Fibroblast of lung (primary cell): ENCODE measurements at places on chromosomes 5 and 9. TPM values are rescaled to one million over a fixed set of nuclear protein-coding genes. Genes with fewer than 3 reads are reported as not detected.
A peak's percentile ranks its signal among the peaks of the same experiment; 100 is the strongest.

- DNase-seq = no peak
Observed at GRCh38 chr5:159199225-159199624, 10.1 kb downstream of the RNF145 start.

DNA sequence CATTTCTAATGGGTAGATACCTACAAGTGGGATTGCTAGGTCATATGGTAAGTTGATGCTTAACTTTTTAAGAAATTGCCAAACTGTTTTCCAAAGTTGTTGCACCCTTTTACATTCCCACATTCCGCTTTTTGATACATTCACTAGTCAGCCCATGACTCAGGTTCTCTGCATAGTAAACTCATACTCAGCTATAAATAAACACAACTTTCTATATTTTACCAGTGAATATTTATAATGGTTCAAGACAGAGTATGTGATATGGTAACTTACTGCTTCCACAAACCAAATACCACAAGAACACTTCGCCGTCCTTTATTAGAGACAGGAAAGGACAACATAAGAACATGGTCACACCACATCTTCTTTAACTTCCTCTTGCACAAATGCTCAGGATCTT lies 54.0 kb downstream of the PLPP1 start:
- DNase-seq = peak; percentile 62

- DNase-seq = peak; percentile 50
Observed at GRCh38 chr9:117656002-117656401, 48.2 kb upstream of the TLR4 start.

DNA sequence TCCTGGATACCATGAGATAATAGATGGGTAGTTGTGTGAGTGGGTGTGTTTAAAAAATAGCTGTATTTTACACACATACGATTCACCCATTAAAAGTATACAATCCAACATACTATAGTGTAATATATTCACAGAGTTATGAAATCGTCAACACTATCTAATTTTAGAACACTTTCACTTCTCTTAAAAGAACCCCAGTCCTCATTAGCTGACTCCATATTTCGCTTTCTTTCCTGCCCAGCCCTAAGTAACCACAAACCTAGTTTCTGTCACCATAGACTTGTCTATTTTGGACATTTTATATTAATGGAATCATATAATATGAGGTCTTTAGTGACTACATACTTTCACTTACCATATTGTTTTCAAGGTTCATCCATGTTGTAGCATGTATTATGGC lies 63.8 kb upstream of the S1PR3 start:
- DNase-seq = no peak

DNA sequence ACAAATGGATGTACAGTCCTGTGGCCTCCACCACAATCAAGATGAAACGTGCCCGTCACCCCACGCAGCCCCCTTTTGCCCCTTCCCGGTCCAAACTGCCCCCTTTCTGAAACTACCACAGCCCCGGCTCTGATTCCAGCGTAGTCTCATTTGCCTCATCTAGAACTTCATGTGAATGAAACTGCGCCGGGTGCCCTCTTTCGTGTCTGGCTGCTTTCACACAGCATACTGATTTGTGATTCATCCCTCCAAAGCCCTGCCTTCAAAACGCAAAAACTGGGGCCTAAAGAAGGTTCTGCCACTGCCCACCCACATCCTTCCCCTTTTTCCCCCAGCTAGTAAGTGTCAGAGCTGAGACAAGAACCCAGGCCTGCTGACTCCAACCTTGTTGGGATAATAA lies 31.5 kb upstream of the NCS1 start:
- no peak for DNase-seq

DNA sequence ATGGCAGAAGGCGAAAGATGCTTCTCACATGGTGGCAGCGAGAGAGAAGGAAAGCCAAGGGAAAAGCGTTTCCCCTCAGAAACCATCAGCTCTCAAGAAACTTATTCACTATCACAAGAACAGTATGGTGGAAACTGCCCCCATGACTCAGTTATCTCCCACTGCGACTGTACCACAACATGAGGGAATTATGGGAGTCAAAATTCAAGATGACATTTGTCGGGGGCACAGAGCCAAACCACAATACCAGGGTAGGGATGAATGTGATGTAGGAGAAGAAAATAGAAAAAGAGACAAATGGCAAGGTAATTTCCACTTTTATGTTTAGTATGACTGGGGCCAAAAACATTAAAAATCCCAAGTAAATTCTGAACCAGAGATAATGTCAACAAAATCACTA lies 216.8 kb downstream of the TRIM36 start:
- DNase-seq = no peak

DNA sequence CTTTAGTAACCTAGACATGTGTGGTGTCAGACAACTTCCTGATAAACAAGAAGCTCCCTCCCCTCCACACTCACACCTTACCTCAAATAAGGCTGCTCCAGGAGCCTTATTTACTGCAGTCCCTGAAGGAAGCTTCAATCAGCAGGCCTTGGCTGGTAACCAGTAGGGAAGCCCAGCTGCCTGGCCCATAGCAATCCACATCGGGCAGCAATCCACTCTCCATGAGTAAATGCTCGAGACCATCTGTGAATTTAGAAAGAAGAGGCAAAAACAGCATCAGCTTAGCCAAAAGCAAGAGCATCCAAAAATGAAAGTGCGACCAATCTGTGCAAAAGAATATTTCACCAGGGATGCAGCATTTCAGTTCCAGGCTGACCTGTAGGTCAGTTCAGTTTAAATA lies 213.3 kb upstream of the TUSC1 start:
- no peak for DNase-seq

DNA sequence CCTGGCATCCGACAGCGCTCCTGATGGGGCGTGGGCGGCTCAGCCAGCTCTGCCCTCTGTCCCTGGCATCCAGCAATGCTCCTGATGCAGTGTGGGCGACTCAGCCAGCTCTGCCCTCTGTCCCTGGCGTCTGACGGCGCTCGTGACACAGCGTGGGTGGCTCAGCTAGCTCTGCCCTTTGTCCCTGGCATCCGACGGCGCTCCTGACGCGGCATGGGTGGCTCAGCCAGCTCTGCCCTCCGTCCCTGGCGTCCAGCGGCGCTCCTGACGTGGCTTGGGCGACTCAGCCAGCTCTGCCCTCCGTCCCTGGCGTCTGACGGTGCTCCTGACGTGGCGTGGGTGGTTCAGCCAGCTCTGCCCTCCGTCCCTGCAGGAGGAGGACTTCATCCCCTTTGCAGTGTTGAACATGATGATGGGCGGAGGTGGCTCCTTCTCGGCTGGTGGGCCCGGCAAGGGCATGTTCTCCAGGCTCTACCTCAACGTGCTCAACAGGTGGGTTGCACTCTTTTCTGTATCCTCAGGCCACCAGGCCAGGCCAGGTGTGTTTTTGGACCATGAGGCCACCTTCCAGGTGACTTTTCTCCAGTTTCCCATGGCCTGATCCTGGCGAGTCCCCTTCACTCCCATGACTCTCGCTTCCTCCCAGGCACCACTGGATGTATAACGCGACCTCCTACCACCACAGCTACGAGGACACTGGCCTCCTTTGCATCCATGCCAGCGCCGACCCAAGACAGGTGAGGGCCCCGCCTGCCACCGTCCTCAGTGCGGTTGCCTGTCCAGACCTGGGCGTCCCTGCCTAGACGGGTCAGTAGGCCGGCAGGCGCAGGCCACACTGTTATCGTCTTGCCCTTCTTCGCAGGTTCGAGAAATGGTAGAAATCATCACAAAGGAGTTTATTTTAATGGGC lies 8.0 kb downstream of the PMPCA start:
- no peak for DNase-seq

DNA sequence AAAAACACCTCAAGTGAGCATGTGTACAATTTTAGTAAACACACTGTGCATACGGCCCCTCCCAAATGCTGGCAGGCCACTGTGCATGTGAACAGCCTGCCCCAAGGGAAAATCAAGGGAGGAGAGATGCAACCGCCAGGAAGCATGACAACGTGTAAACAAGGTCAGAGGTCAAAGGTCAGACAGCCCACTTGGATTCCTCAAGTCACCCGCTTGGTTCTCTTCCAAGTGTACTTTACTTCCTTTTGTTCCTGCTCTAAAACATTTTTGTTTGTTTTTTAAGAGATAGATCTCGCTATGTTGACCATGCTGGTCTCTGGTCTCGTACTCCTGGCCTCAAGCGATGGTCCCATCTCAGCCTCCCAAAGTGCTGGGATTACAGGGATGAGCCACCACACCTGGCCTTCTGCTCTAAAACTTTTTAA lies 126.7 kb upstream of the SHB start:
- no peak for DNase-seq

- DNase-seq = no peak
Observed at GRCh38 chr9:132487980-132488535, 78.0 kb downstream of the CFAP77 start.

- DNase-seq = peak; percentile 66
Observed at GRCh38 chr9:114745108-114745848, 60.6 kb downstream of the TNFSF15 start.

GRCh38 chr5:36656556-36656955 lies 50.1 kb downstream of the SLC1A3 start:
- DNase-seq = no peak

GRCh38 chr5:172442592-172442991 lies 11.7 kb downstream of the SH3PXD2B start:
- no peak for DNase-seq

- DNase-seq = no peak
Observed at GRCh38 chr9:129272348-129273025, 94.4 kb upstream of the IER5L start.

GRCh38 chr9:136721339-136722092 lies 9.1 kb downstream of the DIPK1B start:
- DNase-seq = peak; percentile 87

GRCh38 chr9:127393645-127394044 lies 3.3 kb upstream of the SLC2A8 start:
- peak; percentile 52 for DNase-seq

DNA sequence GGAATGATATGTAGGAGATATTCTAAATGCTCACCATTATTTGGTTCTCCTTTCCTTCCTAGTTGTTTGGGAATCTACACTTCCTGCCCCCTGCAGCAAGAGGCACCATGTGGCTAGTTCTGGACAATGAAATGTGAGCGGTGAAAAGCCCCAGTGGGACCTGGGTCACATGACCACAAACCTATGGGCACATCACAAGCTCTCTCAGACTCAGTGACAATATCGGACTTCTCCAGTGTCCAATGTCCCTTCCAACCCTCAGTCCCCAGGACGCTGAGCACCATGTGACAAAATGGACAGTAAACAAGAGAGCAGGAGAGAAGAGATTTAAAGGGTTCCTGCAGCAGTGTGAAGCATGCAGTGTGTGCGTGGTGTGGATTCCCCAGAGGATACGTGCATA lies 44.6 kb upstream of the FOXE1 start:
- DNase-seq = no peak

- peak; percentile 77 for DNase-seq
Observed at GRCh38 chr9:81685763-81686613, 3.4 kb downstream of the TLE1 start.

- DNase-seq = peak; percentile 9
Observed at GRCh38 chr9:99387431-99387830, 165.3 kb downstream of the SEC61B start.

GRCh38 chr5:123116058-123116457 lies 27.0 kb downstream of the PRDM6 start:
- DNase-seq = peak; percentile 80

DNA sequence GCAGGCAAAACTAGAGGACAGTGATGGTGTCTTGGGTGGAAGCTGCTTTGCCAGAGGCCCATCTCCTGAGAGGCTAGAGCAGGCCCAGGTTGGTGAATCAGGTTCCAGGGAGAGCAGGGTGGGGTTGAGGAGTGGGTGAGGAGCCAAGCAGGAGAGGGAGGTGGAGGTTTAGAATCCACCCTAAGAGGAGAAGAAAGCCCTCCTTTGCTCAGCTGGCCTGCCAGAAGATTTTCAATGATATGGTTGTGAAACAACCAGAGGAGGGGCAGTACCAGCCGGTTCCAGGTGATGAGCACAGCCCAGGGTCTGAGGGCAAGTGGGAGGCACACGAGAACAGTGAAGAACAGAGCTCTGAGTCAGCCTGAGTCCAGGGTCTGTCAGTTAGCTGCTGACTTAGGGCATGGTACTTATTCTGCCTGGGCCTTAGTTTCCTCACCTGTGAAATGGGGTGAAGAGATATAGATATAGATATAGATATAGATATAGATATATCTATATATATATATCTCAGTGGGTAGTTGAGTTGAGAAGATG lies 17.8 kb downstream of the PPARGC1B start:
- DNase-seq = no peak

DNA sequence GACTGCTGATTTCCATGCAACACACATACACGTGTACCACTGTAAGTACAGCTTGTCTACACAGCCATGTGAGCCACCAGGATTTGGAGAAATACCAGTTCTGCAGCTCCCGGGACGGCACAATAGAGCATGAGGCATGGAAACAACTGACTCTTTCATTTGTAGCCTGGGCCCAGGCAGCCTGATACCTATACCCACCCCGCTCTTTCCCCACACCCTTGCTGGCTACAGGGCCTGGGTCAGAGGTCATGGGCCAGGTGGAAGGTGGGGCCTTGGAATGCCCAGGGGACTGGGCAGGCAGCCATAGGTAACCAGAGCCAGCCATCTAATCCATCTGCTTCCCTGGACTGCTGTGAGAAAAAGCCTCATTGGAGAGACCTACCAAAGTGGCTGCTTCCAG lies 39.0 kb upstream of the ZSWIM6 start:
- DNase-seq = no peak

GRCh38 chr9:138115506-138115905 lies 237.9 kb downstream of the CACNA1B start:
- no peak for DNase-seq

The AIF1L gene
- 1.8 and 2.3 TPM in 2 replicates for polyA plus RNA-seq

The CKMT2 gene
- 1.9 and 2.3 TPM in 2 replicates for polyA plus RNA-seq

The SEMA5A gene
- 25.1 and 49.0 TPM in 2 replicates for polyA plus RNA-seq

The ANGPTL2 gene
- 56.9 and 128 TPM in 2 replicates for polyA plus RNA-seq

The CDHR2 gene
- polyA plus RNA-seq = not detected in 2 replicates

The PDCD1LG2 gene
- 15.7 and 16.9 TPM in 2 replicates for polyA plus RNA-seq

The SMIM33 gene
- polyA plus RNA-seq = not detected in 2 replicates

The CARTPT gene
- polyA plus RNA-seq = not detected in 2 replicates

The ACER2 gene
- polyA plus RNA-seq = 1.2 and 1.5 TPM in 2 replicates

The MCIDAS gene
- polyA plus RNA-seq = not detected in 2 replicates

The FOXD4L3 gene
- not detected in 2 replicates for polyA plus RNA-seq

The CA9 gene
- 0.59 TPM in 1 of 2 replicates, not detected in the other for polyA plus RNA-seq
